ENCODE measurements at places on chromosomes 6 and 20. TPM values are rescaled to one million over a fixed set of nuclear protein-coding genes. Genes with fewer than 3 reads are reported as not detected.
A peak's percentile ranks its signal among the peaks of the same experiment; 100 is the strongest.

DNA sequence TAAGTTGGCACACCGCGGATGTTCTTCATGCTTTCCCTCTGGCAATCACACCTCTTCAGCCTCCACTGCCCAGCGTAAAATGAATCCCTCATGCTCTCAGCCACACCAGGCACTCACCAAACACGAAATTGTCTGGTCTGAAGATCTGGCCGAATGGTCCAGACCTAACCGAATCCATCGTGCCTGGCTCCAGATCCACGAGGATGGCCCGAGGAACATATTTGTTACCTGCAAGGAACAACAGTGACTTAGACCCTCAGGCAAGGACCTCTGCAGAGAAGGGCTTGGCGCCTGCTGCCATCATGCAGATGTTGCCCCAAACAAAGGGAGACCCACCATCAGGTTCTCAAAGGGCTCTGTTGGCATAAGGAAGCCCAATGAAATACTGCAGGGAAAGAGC is 1.4 kb downstream of the TUBB2B start:
- no peak for DNase-seq
- no peaks in the 10 kb centered on the region for H3K36me3 ChIP-seq
- H3K27me3 ChIP-seq = no peaks in the 10 kb centered on the region
- no peak overlapping the region for H3K27ac ChIP-seq

DNA sequence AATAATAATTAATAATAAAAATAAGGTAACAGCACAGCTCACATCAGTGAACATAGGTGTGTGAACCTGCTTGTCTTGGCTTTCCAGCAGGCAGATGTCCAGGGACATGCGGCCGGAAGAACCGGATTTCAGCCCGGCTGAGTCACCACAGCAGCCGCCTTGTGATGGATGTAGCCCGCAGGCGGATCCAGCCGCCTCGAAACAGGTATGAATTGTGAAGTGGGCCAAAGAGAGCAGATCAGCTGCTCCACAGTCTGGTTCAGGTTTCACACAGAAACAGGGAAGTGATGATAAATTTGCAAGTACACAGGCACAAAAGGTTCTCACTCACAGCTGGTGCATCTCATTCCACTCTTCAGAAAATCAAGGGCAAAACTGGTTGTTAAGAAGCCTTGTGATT is 55.1 kb downstream of the ID4 start:
- H3K4me3 ChIP-seq = no peak overlapping the region
- no peak for DNase-seq
- H3K27me3 ChIP-seq = no peaks in the 10 kb centered on the region
- H3K4me1 ChIP-seq = no peaks in the 10 kb centered on the region

DNA sequence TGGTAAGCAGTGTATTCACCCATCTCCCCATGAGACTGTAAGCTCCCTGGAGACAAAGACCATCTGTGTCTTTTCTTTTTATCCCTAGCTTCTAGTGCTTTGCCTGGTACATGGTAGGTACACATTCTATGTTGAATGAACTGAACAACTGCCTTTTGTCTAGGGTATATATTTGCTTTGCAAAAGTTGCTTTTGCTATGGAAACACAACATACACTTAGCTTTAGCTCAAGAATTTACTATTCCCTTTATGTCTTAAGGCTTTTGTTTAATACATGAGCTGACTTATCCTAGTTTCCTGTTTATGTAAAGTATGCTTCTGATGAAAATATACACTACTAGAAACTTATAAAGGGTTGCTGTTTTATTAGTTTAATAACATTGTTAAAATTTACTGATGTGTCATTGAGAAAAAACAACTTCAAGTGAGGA is 198.2 kb downstream of the PRL start:
- DNase-seq = no peak
- no peaks in the 10 kb centered on the region for H3K36me3 ChIP-seq
- H3K27ac ChIP-seq = no peak overlapping the region
- no peak overlapping the region for H3K4me3 ChIP-seq

DNA sequence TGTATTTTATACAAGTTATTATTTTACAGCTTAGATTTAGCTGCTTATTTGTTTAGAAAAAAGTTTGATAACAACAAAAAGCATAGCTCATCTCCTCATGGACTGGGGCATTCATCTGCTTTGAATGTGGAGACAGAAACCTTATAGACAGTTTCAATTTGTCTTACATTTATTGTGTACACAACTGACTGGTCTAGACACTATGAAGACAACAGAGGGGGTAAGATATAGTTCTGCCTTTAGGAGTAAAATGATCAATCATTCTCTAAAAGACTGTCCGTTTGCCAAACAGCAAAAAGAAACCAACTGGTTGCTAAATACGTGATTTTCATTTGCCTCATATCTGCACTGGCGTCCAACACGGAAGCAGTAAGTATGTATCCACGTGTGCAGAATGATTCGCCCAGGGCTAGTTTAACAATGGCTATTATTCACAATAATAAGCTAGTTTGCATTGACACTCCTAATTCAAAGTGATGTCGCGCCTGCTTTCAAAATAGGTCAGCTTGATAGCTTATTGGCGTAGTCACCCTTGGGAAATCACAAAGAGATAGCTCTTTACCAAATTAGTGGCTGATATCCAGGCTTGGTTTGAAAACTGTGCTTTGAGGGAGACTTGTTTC is 153.6 kb downstream of the BMP2 start:
- no peak overlapping the region for H3K4me3 ChIP-seq
- H3K27me3 ChIP-seq = no peaks in the 10 kb centered on the region
- DNase-seq = no peak

CST4 gene
- polyA plus RNA-seq = not detected

PLCB4 gene
- 3.6 TPM for polyA plus RNA-seq

IRAK1BP1 gene
- 2.3 TPM for polyA plus RNA-seq

KCNQ2 gene
- polyA plus RNA-seq = not detected

DNA sequence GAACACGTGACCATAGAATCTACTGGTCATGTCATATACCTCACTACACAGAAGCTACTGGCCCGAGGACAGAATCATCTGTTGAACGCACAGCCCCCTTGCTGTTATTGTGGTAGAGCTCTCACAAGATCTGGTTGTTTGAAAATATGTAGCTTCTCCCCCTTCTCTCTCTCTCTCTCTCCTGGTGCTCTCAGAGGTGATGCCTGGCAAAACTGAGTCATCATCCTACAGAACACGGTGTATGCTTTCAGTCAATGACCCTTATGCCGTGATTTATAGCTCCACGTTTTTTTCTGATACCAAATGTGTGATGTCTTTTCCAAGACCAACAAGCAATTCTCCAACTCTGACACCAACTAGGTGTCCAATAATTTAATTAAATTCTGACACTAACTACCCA is 13.0 kb upstream of the RBM24 start:
- H3K4me1 ChIP-seq = no peaks in the 10 kb centered on the region
- no peak for DNase-seq
- H3K27me3 ChIP-seq = no peaks in the 10 kb centered on the region
- H3K36me3 ChIP-seq = no peaks in the 10 kb centered on the region
- no peak overlapping the region for H3K4me3 ChIP-seq

PROKR2 gene
- polyA plus RNA-seq = not detected

MAS1 gene
- not detected for polyA plus RNA-seq

DNA sequence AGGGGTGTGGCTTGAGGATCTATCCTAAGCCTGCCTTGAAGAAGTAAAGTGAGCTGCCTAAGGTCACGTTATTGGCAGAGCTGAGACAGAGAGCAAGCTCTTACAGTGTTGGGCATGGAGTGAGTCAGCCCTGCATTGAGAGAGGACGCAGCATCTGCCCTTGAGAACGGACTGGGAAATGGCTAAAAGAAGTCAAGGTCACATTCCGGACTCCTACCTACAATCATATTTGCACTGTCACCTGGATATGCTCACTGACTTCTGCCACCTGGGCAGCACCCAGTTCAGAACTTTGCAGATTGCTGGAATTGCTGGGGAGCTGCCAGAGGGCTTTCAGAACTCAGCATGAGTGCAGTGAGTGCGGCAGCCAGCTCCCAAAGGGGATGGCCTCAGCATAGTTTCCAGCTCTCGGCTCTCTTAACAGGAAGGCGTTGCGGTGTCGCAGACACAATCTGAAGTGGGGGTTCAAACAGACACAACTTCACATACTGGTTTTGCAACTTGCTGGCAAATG is 199.3 kb upstream of the SGK1 start:
- peak overlapping the region; percentile 17 for H3K27ac ChIP-seq
- peaks cover 4% of the 10 kb centered on the region for H3K4me1 ChIP-seq
- no peaks in the 10 kb centered on the region for H3K36me3 ChIP-seq
- no peak overlapping the region for H3K4me3 ChIP-seq
- peak; percentile 81 for DNase-seq

- no peak overlapping the region for H3K4me3 ChIP-seq
- no peaks in the 10 kb centered on the region for H3K4me1 ChIP-seq
- no peak for DNase-seq
- no peaks in the 10 kb centered on the region for H3K36me3 ChIP-seq
- no peaks in the 10 kb centered on the region for H3K27me3 ChIP-seq
Measured at GRCh38 chr20:56222945-56223344, 25.6 kb upstream of the MC3R start.

DNA sequence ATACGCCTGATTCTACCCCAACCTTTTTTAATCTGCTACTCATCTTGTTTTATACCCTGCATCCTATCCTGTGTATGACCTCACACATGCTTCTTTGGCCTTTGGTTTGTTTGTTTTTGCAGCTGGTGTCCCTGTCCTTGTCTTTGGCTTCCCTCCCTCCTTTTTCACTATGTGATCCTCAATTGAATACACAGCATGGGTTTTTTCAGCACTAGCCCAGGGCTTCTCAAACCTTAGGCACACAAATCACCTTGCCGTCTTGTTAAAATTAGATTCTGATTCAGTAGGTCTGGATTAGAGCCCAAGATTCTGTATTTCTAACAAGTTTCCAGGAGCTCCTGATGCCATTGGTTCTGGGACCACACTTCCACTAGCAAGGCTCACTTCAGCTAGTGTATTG is 321.5 kb upstream of the MAN1A1 start:
- no peaks in the 10 kb centered on the region for H3K36me3 ChIP-seq
- no peaks in the 10 kb centered on the region for H3K4me1 ChIP-seq
- H3K27me3 ChIP-seq = no peaks in the 10 kb centered on the region
- H3K27ac ChIP-seq = no peak overlapping the region
- DNase-seq = no peak
- no peak overlapping the region for H3K4me3 ChIP-seq

GRCh38 chr6:156620331-156620730 is 156.8 kb upstream of the ARID1B start:
- H3K4me1 ChIP-seq = no peaks in the 10 kb centered on the region
- H3K36me3 ChIP-seq = no peaks in the 10 kb centered on the region
- DNase-seq = no peak

DNA sequence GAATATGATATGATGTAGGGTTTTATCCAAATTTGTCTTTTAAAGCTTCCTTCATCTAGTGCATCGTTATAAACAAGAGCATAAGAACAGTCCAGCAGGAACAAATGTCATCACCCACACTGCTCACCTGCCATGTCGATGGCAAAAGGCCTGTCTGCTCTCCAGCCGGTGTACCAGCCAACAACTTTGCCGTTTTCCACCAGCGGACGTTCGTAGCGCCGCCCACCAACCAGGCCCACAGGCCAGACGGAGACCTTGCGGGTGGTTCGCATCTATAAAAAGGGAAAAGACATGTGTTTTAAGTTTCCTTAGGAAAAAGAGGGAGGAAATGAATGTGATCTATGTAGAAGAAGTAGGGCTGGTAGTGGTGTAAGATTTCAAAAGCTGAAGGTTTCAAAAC is 62.9 kb downstream of the B3GAT2 start:
- H3K4me3 ChIP-seq = no peak overlapping the region
- H3K27me3 ChIP-seq = no peaks in the 10 kb centered on the region
- no peaks in the 10 kb centered on the region for H3K36me3 ChIP-seq
- no peaks in the 10 kb centered on the region for H3K4me1 ChIP-seq
- DNase-seq = no peak

NOX3 gene
- polyA plus RNA-seq = not detected

DNA sequence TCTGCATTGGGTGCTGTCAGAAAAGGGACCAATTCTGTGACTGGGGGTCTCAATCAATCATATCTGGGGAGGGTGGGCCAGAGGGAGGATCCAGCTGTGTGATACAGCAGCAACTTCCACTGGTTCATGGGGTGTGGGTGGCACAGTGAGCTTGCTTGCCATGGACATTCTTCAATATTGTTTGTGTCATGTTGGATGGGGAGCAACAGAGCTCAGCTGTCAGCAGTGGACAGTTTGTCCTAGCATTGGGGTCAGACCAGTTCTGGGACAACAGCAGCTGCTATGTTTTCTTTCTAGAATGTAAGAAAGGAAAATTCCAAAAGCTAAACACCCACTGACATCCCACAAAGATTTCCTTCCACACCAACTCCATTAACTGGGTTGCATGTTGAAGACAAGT is 221.9 kb upstream of the CDH4 start:
- no peak for DNase-seq
- H3K36me3 ChIP-seq = no peaks in the 10 kb centered on the region
- no peak overlapping the region for H3K27ac ChIP-seq
- H3K27me3 ChIP-seq = no peaks in the 10 kb centered on the region

DNA sequence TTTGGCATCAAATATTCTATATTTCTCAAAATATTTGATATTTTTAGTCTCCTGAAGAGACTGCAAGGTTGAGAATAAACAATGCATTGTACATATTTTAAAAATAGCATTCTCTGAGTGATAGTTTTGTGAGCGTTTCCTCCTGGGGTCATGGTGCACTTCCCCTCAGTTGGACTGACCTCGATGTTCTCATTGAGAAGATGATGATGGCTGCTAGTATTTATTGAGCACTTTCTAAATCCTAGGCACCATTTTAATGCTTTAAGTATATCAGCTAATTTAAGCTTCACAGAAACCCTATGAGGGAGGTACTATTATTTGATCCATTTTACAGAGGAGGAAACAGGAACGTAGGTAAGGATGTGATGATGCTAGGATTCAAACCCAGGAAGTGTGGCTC is 18.2 kb downstream of the DSE start:
- H3K27me3 ChIP-seq = no peaks in the 10 kb centered on the region
- H3K36me3 ChIP-seq = no peaks in the 10 kb centered on the region
- DNase-seq = no peak
- no peak overlapping the region for H3K27ac ChIP-seq
- no peak overlapping the region for H3K4me3 ChIP-seq
- peaks cover 6% of the 10 kb centered on the region for H3K4me1 ChIP-seq

DNA sequence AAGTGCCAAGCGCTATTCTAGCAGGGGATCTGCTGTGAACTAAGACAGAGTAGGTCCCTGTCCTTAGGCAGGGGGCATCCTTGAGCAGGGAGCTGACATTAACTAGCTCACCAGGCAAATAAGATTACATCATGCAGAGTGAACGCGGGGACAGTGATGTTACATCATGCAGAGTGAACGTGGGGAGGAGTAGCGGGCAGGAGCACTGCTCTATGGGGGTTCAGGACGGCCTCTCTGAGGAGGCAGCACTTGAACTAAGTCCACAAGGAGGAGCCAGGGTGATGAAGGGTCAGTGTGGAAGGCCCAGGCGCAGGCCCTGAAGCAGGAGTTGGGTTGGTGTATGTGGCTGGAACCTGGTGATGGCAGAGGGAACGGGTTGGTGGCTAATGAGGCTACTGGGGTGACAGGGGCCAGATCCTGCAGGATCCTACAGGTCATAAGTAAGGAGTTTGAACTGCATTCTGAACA is 38.7 kb downstream of the KAT14 start:
- H3K4me1 ChIP-seq = no peaks in the 10 kb centered on the region
- H3K27me3 ChIP-seq = no peaks in the 10 kb centered on the region
- H3K27ac ChIP-seq = no peak overlapping the region
- no peak overlapping the region for H3K4me3 ChIP-seq
- no peak for DNase-seq
- H3K36me3 ChIP-seq = no peaks in the 10 kb centered on the region

All from aorta (tissue), 5 donors.